ENCODE measurements at places on chromosomes 6 and 20.

- no peak for DNase-seq
These were observed 17.1 kb downstream of the PRKN start for GRCh38 chr6:162710419-162710818.

- no peak for DNase-seq
These were observed 49.2 kb downstream of the CDKAL1 start for GRCh38 chr6:20583444-20583800.

DNA sequence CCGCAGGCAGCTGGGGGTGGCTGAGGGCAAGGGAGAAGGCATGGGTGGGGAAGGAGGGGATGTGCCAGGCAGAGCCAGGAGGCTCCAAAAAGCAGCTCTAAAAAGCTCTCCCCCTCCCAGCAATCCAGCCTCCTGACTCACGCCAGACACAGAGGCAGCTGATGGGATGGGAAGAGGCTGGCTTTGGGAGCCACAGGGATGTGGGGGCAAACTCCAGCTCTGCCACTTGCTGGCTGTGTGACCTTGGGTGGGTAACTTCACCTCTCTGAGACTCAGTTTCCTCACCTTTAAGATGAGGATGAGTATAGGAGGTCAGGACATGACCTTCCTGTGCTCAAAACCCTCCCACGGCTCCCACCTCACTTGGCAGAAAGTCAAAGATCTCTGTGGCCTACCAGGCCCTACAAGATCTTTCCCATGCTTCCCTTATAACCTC lies 148.9 kb downstream of the CEBPB start:
- DNase-seq = no peak

DNA sequence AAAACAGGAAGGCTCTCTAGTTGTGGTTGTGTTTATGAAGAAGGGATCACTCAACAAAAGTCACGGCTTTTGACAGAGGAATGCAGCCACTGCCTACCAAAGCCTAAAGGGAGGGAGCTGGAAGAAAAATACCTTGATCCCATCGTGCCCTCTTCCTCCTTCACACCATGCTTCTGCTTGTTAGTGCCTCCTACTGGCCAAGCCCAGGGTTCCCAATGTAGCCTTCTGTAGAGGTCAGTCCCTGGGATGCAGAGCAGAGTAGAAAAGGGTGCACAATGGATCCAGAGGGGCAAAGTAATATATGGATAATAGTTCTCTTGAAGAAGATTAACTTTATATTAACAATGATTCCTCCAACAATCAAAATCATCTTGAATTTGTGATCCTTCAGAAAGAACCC lies 293.5 kb upstream of the FERMT1 start:
- DNase-seq = no peak

DNA sequence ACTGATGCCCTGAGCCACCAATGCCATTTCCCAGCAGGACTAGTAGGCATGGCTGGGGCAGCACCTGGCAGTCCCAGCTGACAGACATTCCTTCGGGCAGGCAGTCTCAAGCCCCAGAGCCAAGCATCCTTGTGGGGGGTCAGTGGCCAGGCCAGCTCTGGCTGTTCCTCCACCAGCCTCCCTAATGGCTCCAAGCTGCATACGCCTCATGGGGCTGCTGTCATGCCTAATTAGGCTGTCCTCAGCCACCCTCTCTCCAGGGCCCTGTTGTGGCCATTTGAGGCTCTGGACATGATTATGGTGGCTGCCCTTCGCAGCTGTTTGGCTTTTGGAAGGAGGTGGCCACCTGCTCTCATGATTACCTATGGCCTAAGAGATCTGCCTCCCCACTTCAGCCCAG lies 79.4 kb downstream of the DLGAP4 start:
- no peak for DNase-seq

DNA sequence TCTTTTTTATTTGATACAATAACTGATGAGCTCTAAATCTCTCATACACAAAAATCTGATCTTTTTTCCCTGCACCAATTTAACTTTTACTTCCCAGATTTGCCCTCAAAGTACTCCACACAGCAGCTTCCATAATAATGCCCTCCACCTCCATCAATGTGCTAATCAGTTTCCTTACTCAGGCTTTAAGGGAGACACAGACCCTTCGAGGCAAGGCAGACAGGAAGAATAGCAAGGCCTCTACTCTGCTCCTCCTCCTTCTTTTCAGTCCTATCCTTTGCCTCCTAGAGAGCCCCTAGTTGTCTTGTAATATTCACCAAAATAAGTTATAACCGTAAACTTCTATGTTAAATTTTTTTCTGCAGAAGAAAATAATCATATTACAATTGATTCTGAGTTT lies 444.9 kb upstream of the RNF217 start:
- DNase-seq = no peak

GRCh38 chr20:22180244-22180643 lies 404.1 kb downstream of the FOXA2 start:
- no peak for DNase-seq

DNA sequence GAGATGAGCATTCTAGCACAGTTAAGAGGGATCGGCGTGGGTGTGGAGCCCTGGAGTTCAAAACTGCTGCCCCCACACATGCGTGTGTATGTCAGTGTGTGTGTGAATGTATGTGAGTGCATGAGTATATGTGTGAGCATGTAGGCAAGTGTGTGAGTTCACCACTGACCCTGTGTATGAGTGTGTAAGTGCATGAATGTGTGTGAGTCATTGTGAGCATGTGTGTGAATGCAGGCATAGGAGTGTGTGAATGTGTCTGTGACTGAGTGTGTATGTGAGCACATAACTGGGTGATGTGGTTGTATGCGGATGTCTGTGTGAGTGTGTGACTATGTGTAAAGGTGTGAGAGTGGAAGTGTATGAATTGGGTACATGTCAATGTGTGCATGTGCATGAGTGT lies 69.6 kb upstream of the CCDC167 start:
- DNase-seq = no peak

DNA sequence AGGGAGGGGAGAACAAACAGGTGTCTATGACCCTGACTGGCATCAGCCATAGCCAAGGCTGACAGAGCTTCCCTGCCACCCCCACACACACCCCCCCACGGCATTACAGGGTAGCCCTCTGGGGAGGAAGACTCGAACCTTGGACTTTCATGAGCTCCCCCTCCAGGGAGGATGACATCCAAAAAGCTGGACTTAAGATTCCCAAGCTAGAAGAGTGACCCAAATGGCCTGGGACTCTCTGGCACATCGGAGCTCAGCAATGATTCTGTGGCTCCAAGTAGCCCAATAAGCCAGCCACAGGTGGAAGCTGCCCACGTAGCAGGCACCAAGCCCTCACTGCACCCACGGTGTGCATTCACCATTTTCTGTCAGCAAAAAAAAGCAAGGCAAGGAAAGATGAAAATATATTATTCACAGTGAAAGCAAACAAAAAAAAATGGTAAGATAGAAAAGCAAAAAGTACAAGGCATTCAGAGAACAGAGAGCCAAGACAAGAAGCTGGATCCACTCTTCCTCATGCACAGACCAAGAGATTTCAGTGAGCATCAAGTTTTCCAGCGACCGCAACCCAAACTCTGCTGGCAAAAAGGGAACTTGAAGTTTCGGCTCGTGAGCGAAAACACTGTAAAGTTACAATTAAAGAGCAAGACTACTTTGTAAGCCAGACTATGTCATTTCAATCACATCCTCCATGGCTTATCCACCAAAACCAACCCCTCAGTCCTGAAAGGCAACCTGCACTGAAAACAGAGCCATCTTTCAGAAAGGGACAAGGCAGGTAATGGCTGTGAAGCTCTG lies 10.9 kb downstream of the JAG1 start:
- DNase-seq = no peak

GRCh38 chr6:42165016-42165415 lies 8.1 kb upstream of the GUCA1A start:
- DNase-seq = no peak

- no peak for DNase-seq
These were observed 48.2 kb upstream of the TLDC2 start for GRCh38 chr20:36827541-36828279.

GRCh38 chr6:1908784-1909183 lies 299.1 kb downstream of the FOXC1 start:
- DNase-seq = no peak

DNA sequence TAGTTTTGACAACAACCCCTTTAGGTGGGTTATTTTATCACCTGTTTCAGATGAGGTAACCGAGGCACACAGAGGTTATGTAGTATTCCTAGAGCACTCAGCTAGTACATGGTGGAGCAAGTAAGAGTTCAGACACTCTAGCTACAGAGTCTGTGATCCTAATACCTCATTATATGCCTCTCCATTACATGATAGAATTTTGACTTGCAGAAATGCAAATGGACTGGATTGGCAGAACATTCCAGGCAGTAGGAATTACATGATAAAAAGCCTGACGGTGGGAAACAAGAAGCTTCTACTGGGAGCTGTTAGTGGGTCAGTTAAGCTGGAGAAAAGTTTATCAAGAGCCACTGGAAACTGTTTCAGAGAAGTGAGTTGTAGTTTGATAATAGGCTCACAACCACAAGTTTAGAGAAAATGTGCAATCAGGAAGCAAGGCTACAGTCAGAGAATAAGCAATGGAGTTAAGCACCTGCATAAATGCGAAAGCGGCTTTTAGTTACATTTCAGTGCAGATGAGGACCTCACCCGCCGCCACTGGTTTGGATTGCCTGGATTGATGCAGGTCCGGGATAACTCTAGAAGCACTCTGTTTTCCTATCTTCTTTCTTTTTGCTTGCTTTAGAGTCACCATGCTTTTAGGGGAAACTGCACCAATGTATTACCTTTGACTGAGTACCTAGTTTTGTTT lies 34.7 kb upstream of the MYLK2 start:
- no peak for DNase-seq

DNA sequence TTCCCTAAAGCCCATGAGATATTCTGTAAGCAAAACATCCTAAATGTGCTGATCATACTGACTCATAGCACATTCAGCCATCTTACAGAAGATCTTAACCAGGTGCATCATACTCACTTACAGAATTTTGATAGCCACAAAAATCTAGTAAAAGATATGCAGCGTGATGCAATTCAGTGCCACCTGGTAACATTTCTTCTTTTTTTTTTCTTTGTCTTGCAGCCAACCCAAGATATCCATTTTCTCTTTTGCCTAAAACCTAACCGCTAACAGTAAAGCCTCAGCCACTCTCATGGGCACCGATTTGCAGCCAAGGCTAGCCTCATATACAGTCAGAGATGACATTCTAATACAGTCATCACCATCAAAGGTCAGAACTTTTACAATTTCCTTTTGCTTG lies 293.3 kb downstream of the HACE1 start:
- DNase-seq = no peak

DNA sequence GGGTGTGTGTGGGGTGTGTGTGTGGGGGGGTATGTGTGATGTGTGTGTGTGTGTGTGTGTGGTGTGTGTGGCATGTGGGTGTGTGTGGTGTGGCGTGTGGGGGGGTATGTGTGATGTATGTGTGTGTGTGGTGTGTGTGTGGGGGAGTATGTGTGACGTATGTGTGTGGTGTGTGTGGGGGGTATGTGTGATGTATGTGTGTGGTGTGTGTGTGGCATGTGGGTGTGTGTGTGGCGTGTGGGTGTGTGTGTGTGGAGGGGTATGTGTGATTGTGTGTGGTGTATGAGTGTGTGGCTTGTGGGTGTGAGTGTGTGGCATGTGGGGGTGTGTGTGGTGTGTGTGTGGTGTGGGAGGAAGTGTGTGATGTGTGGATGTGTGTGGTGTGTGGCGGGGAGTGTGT lies 442.3 kb downstream of the PREX1 start:
- DNase-seq = no peak
